NCI-H2029 (cell line): ENCODE measurements at places on chromosomes 16 and 17.

GRCh38 chr16:79164388-79164995 lies 436.0 kb downstream of the MAF start:
- no peak for DNase-seq

GRCh38 chr16:85330006-85330693 lies 217.9 kb upstream of the CIBAR2 start:
- no peak for DNase-seq

DNA sequence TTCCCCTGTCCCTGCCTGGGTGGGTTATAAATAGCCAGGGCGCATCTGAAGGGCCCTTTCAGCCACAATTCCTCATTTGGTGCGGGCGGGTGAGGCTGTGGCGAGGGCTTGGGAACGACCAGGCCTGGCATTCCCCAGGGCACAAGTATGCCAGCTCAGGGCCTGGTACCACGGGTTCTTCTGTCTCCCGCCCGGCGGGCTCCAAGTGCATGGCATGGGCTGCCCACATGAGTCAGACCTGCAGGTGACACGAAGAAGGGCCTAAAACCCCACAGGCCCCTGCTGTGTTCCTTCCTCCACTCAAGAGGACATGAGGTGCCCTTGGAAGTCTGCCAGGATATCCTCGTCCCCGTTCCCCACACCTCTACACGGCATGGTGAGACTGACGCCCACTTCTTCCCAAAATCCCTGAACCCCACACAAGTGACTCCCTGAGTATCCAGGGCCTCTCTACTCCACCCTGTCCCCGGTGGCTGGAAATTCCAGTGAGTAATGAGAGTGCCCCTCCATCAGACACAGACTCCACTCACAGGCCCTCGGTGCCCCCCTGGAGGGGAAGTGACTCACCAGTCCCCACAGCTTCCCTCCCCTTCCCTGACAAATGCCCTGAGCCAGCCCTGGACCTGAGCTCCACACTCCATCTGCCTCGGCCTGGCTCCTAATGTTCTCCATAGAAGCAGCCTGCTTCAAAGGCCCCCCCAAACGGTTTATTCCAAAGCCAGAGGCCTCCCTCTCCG lies 68.8 kb downstream of the ABR start:
- no peak for DNase-seq

- no peak for DNase-seq
Observed at GRCh38 chr16:78244131-78244895, 144.9 kb downstream of the WWOX start.

GRCh38 chr16:78996790-78997189 lies 603.7 kb downstream of the MAF start:
- no peak for DNase-seq

GRCh38 chr16:24685539-24686432 lies 43.7 kb upstream of the TNRC6A start:
- DNase-seq: peak; percentile 71

- peak; percentile 30 for DNase-seq
Observed at GRCh38 chr16:9446471-9447194, 355.2 kb downstream of the HAPSTR1 start.

GRCh38 chr17:75819116-75819515 lies 25.1 kb downstream of the UNC13D start:
- DNase-seq: no peak

- DNase-seq: no peak
Observed at GRCh38 chr16:17134586-17134985, 336.2 kb downstream of the XYLT1 start.

GRCh38 chr17:78249818-78250806 lies 18.7 kb downstream of the TMEM235 start:
- DNase-seq: no peak

- no peak for DNase-seq
Observed at GRCh38 chr17:21297026-21297520, 12.6 kb downstream of the MAP2K3 start.

DNA sequence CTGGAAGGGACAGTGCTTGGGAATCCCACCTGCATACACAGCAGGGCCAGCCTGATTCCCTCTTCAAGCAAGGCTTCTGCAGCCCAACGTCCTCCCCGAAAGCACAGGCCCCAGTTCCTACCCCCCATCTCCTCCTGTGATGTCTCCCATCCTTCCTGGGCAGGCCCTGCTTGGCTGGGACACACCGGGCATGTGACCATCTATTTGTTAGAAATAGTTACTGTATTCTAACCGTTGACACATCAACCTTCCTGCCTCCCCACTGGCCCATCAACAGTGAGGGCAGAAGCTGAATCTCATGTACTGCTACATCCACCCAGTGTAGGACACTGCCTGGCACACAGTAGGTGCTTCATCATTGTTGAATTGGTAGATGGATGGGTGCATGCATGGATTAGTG lies 10.7 kb downstream of the PRR29 start:
- DNase-seq: no peak

DNA sequence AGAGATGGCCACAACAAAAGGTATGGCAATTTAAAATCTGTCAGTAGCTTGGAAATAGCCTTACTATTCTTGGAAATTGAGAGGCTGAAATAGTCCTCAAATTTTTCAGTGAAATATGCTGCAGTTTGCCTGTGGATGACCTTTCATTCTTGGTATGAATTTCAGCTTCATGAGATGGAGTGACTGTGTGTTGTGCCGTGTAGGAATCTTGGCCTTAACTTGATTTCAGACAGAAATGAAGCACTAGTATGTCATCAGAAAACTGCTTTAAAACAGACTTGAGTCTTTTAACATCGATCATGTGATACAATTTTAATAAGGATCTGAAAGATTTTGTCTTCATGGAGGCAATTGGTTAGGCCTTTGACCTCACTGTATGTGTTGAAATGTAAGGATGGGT lies 247.2 kb downstream of the CNTNAP4 start:
- no peak for DNase-seq

DNA sequence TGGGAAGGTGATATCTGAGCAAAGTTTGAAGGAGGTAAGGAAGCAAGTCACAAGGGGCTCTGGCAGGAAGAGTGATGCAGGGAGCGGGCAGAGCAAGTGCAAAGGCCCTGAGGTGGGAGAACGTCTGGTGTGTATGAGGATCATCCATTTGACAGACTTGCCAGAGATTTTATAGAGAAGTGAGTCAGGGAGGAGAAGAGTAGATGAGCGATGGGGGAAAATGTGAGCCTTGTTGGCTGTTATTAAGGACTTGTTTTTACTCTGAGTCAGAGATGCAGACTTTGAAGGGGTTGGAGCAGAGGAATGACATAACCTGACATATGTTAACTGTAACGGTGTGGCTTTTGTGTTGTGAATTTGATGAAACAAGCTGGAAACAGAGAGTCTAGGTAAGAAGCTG lies 3.5 kb upstream of the CLEC10A start:
- DNase-seq: no peak

- DNase-seq: no peak
Observed at GRCh38 chr17:11889266-11889665, 108.0 kb downstream of the ZNF18 start.

DNA sequence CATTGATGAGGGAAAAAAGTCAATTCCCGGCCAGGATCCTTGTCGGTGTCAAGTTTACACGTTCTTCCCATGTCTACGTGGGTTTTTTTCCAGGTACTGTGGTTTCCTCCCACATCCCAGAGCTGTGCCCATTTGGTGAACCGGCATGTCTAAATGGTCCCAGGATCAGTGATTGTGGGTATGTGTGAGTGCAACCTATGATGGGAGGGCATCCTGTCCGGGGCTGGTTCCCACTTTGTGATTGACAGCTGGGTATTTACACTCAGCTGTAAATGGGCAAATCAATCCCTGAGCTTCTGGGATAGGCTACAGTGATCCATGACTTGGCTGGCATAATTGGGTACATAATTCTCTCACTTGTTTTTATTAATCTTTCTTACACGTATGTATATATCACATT lies 91.2 kb upstream of the IRX6 start:
- DNase-seq: no peak

DNA sequence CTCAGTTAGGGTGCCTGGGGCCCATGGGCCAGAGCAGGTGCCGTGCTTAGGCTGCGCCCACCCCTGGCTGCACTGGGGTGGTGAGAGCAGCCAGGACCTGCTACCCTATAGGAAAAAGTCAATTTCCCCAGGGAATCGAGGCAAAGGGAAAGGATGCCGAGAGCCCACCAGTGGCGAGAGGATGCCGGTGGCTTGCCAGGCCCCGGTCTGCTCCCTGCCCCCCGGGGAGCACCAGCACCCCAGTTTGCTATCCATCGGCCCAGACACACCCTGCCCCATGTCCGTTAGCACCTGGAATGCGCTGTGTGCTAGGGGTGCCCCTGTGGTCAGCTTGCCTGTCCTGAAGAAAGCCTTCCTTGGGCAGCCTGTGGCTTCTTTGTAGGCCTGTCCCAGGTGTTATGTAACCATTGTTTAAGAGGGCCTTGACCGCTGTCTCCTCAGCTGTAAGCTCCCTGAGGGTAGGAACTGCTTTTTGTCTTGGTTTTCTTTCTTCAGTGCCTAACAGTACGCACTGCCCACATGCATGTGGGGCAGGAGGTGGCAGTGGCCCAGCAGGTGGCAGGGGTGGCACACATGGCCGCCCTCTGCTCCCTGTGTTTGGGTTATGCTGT lies 40.8 kb downstream of the NT5M start:
- DNase-seq: no peak

DNA sequence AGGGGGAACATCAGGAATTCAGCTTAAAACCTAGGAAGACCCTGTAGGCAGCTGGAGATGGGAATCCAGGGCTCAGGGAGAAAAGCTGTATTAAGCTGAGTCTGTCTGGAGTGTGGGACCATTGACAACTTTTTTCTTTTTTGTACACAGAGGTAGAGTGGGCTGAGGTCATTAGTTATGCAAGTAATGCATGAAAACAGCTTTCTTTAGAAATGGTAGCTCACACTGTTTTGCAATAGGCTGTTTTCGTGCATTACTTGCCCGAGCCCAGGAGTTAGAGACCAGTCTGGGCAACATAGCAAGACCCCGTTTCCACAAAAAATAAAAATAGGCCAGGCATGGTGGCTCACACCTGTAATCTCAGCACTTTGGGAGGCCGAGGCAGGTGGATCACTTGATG lies 46.5 kb downstream of the KATNIP start:
- no peak for DNase-seq

GRCh38 chr16:11759997-11760396 lies 17.3 kb upstream of the TXNDC11 start:
- no peak for DNase-seq

DNA sequence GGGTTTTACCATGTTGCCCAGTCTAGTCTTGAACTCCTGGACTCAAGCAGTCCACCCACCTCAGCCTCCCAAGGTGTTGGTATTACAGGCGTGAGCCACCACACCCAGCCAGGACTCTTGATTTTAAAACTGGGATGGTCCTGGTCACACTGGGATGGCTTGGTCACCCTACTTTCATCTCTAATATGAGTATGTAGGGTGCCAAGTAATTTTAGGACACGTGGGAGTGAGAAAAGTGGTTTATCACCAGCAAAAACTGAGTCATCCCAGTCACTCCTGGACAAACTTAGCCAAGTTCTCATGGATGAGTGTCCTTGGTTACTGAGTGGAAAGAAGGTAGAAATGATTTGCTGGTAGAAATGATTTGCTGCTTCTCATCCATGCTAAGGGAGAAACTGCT lies 9.9 kb downstream of the CLEC19A start:
- no peak for DNase-seq

- no peak for DNase-seq
Observed at GRCh38 chr17:83031321-83031945, 48.0 kb upstream of the METRNL start.

- DNase-seq: no peak
Observed at GRCh38 chr16:4393240-4393600, 21.6 kb downstream of the VASN start.

- DNase-seq: peak; percentile 13
Observed at GRCh38 chr16:78177987-78178386, 78.5 kb downstream of the WWOX start.
